ENCODE measurements at places on chromosomes 1 and 21.

- DNase-seq = no peak
These were observed 2.6 kb upstream of the CD2 start for GRCh38 chr1:116751621-116752020.

GRCh38 chr1:240190881-240191401 is 99.3 kb downstream of the FMN2 start:
- DNase-seq = no peak

GRCh38 chr1:39076127-39076798 is 50.1 kb downstream of the NDUFS5 start:
- no peak for DNase-seq

DNA sequence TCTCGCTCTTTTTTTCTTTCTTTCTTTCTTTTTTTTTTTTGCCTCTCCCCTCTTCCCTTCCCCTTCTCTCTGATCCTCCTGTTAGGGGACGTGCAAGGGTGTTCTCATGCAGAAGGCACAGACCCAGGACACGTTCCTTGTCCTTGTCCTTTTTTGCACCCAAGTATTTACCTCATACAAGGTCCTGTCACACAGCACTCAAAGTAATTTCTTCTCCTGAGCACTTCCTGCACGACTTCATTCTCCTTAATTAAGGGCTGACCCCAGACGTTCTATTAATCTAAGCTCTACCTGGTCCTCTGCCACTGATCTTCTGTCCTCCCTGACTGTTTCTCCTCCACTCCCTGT is 424 bp upstream of the PCNX2 start:
- DNase-seq = no peak

- DNase-seq = no peak
These were observed 80.8 kb downstream of the MORN1 start for GRCh38 chr1:2310332-2311183.

- no peak for DNase-seq
These were observed 447.4 kb downstream of the CAMTA1 start for GRCh38 chr1:7232441-7233236.

Data from CD4-positive, alpha-beta T cell treated with Interleukin-15 for 4 hours (primary cell).